ENCODE measurements at places on chromosomes 16 and 17.

- H3K4me3 ChIP-seq = no peak overlapping the region
- peaks cover 60% of the 10 kb centered on the region for H3K36me3 ChIP-seq
- H3K4me1 ChIP-seq = peaks cover 21% of the 10 kb centered on the region
- H3K27ac ChIP-seq = no peak overlapping the region
- no peak for DNase-seq
These were observed 16.4 kb downstream of the NDEL1 start for GRCh38 chr17:8451933-8452614.

- DNase-seq = no peak
- peaks cover 28% of the 10 kb centered on the region for H3K27me3 ChIP-seq
- no peaks in the 10 kb centered on the region for H3K36me3 ChIP-seq
- H3K27ac ChIP-seq = no peak overlapping the region
- H3K4me1 ChIP-seq = peaks cover 6% of the 10 kb centered on the region
- H3K4me3 ChIP-seq = no peak overlapping the region
These were observed 76.2 kb upstream of the KSR1 start for GRCh38 chr17:27379888-27380533.

DNA sequence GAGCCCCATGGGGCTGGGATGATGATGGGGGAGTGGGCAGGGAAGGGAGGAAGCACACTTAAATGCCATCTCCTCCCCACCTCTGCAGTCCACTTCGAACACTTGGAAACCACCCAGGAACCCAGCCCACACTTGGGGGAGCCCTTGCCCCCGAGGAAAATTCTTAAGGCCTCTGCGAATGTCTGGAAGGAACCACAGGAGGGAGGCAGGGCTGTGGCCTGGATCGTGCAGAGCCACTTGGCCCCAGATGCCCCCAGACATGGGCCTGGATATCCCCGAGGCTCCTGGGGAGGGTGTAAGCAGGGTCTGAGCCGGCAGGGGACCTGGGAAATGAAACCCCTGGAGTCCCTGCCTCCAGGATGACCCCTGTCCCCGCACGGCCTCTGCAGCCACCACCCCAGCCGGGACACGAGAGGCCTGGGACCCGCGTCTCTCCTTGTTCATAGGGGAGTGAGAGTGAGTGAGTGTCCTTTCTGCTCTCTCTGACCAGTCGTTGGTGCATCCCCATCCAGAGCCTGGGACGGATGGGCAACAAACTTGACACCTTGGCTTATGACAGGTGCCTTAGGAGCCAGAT is 11.8 kb upstream of the MTSS2 start:
- peaks cover 4% of the 10 kb centered on the region for H3K36me3 ChIP-seq
- no peak for DNase-seq
- no peak overlapping the region for H3K4me3 ChIP-seq
- no peaks in the 10 kb centered on the region for H3K27me3 ChIP-seq
- H3K27ac ChIP-seq = no peak overlapping the region
- H3K4me1 ChIP-seq = peaks cover 15% of the 10 kb centered on the region

- H3K4me3 ChIP-seq = no peak overlapping the region
- no peak for DNase-seq
- no peak overlapping the region for H3K27ac ChIP-seq
- H3K36me3 ChIP-seq = no peaks in the 10 kb centered on the region
- peaks cover 17% of the 10 kb centered on the region for H3K27me3 ChIP-seq
These were observed 91.1 kb downstream of the C17orf67 start for GRCh38 chr17:56742601-56743000.

DNA sequence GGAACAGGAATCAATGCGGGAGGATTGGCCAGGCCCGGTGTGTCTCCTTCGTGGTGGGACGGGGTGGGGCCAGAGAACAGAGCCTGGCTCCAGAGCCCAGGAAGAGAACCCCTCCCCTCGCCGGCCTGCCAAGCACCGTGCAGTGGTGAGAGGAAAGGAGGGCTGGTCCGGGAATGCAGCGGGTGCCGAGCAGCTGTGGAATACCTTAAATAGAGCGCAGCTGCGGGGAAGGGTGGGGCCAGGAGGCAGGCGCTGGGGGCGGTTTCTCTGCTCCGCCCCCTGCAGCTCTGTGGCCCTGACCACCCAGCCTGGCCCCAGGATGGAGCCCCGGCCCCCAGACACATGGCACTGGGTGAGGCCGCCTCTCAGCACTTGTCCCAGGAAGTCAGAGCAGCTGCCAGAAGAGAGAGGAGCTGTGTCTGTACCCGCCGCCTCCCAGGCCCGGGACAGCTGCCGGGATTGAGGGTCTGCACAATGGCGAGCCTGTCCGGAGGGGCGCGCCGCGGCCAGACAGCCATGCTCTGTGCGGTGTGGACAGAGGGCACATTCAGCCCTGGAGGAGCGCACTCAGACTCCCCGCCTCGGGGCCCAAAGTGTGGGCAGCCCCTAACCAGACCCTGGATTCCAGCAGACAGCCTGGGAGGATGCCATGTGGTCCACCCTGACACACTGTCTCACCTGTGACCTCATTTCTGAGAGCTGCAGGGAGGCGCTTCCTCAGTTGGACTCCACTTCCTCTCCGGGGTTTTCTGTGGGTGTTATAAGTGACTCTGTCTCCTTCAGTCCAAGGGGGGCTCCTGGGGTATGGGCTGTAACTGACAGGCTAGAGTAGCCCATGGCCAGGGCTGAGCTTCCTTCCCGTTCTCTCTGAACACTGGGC is 268.8 kb downstream of the SEC14L1 start:
- peaks cover 68% of the 10 kb centered on the region for H3K4me1 ChIP-seq
- H3K4me3 ChIP-seq = peak overlapping the region; percentile 67
- peak overlapping the region; percentile 83 for H3K27ac ChIP-seq
- DNase-seq = no peak
- peaks cover 62% of the 10 kb centered on the region for H3K36me3 ChIP-seq

All from T-helper 2 cell treated with Interferon-gamma antibody and Interleukin-4, amounts not matched to agents 5 μg/mL and 100 μg/mL, for 36 hours (primary cell).